ENCODE measurements at places on chromosomes 2 and 18. TPM values are rescaled to one million over a fixed set of nuclear protein-coding genes. Genes with fewer than 3 reads are reported as not detected.

Gene NBAS
- 87.3 TPM for total RNA-seq

Gene STARD6
- total RNA-seq, result 0.69 TPM

Gene CFC1
- not detected for total RNA-seq

Gene DSC3
- 0.69 TPM for total RNA-seq

Gene QPCT
- 83.0 TPM for total RNA-seq

Gene AQP12B
- total RNA-seq, result not detected

Gene THAP4
- total RNA-seq, result 35.1 TPM

Gene CD8B2
- not detected for total RNA-seq

Gene LBX2
- total RNA-seq, result 0.99 TPM

Gene SP110
- total RNA-seq, result 19.4 TPM

Gene RASGRP3
- total RNA-seq, result 2.4 TPM

Gene CCDC85A
- total RNA-seq, result 0.15 TPM

Gene ZBTB7C
- 0.99 TPM for total RNA-seq

Gene DTNA
- total RNA-seq, result 10.4 TPM

Gene ADGRF3
- not detected for total RNA-seq

Gene HTR2B
- total RNA-seq, result 0.05 TPM

Gene LIMS4
- total RNA-seq, result 1.1 TPM

Gene DSG1
- total RNA-seq, result not detected

Gene LINC00305
- total RNA-seq, result not detected

Gene ANKRD36
- 14.8 TPM for total RNA-seq

Gene MOGAT1
- not detected for total RNA-seq

Gene UGT1A3
- total RNA-seq, result 4.1 TPM

Gene GBX2
- not detected for total RNA-seq
